ENCODE measurements at places on chromosomes 16 and 17. TPM values are rescaled to one million over a fixed set of nuclear protein-coding genes. Genes with fewer than 3 reads are reported as not detected.

DNA sequence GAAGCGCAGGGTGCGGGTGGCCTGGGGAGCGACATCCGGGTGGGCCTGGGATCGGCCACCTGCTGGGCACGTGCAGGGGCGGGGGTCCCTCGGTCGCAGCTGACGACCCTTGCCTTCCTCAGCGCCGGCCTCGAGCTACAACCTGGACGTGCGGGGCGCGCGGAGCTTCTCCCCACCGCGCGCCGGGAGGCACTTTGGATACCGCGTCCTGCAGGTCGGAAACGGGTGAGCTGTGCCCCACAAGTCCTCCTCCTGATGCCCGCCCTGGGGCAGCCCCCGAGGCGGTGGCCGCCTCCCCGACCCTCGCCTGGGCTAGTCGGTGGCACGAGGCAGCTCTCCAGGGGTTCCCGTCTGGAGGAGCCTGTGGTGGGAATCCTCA lies 1.5 kb downstream of the ITGAL start:
- no peak for DNase-seq

DNA sequence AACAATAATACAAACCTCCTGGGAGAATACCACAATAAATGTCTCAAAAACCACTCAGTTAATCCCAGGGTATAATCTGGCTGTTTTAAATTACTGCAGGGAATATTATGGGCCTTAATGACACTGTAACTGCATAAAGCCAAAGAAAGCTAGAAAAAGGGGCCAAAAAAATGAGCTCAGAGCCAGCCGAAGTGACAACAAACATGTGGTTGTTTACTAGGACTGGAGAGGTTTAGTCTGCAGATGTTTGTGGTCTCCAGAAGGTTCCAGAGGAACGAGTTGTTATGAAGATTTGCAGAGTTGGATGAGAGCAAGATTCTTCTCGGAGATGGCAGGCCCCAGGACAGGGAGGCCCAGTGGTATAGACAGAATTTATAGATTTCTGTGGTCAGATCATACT lies 97.1 kb upstream of the AKTIP start:
- no peak for DNase-seq

- DNase-seq, result no peak
Observed at GRCh38 chr17:43118679-43119615, 6.2 kb downstream of the BRCA1 start.

DNA sequence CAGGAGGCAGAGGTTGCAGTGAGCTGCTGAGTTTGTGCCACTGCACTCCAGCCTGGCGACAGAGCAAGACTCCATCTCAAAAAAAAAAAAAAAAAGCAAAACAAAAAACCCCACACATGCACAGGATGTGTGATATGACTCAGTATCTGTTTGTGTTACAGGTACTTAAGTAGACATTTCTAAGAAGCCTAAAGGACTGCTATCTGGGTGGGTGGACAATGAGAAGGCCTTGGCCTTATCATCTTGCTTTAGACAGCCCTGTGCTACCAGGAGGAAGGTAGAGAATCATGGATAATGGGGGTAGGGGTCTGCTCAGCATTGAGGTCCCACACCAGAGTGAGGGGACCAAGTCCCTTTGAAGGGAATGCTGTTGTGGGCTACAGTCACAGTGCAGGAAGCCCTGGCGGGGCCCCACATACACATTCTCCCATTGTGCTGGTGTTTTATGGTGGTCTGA lies 26.7 kb downstream of the PLD6 start:
- no peak for DNase-seq

DNA sequence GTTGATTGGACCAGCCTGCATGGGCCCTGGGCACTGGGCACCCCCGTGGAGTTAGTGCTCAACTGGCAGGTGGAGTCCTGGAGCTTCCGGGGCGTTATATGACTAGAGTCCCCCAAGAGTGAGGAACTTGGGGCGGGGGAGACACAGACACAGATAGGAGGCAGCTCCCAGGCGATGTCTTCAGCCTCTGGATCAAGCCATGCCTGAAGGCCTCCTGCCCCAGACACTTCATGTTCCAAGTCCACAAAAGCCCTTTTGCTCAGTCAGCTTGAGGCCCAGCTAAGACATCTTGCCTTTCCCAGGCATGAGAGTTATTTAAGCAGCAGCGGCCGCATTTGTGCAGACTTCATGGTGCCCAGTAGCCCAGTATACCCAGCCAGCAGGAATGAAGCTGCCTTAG lies 136.6 kb upstream of the CIBAR2 start:
- no peak for DNase-seq

DNA sequence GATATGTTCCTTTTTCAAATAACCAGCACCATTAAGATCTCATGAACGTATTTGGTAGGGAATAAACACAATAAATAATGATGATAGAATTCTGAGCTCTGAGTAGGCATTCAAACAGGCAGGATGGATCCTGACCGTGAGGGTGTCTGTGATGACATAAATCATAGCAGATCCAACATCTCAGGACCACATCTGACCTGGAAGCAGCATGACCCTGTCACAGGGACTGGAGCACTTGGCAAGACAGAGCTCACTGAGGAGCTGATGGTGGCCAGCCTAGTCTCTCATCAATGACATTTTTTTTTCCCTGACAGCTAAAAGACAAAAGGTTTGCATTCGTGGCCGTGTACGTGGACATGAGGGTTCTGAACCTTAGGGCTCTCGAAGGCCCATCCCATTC lies 337.5 kb downstream of the NPIPA8 start:
- no peak for DNase-seq

GRCh38 chr17:42279776-42280630 lies 3.8 kb upstream of the STAT5B start:
- no peak for DNase-seq

DNA sequence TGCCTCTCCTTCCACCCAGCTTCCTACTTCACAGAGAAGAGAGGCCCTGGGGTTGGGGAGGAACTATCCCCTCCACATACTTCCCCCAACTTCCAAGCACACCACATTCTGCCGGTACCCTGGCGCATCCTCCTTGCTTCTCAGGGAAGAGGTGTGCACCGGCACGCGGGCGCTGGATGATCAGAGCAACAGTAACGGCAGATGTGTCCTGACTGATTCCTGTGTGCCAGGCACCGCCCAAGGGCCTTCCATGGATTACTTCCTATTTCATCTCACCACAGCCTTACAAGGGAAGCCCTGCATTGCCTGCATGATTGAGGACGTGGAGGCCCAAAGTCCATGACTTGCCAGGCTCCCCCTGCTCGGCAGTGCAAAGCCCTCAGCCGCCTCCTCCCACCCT lies 21.1 kb upstream of the MLKL start:
- no peak for DNase-seq

DNA sequence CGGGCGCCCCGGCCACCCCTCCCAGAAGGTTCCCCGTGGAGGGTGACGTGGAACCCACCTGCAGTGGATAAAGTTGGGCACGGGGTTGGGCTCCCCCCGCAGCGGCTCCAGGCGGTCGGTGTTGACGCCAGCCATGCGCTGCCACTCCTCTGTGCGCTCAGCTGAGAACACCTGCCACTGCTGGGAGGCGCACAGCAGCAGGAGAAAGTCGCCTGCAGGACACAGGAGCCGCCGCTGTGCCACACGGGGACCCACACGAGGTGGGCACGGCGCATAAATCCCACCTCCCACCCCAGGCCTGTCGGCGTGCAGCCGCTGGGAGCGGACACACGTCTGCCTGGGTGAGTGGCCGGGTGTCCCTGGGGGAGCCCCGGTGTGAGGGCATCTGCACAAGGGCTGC lies 20.7 kb downstream of the CTU2 start:
- no peak for DNase-seq

GRCh38 chr17:80963812-80964543 lies 27.7 kb upstream of the CHMP6 start:
- no peak for DNase-seq

DNA sequence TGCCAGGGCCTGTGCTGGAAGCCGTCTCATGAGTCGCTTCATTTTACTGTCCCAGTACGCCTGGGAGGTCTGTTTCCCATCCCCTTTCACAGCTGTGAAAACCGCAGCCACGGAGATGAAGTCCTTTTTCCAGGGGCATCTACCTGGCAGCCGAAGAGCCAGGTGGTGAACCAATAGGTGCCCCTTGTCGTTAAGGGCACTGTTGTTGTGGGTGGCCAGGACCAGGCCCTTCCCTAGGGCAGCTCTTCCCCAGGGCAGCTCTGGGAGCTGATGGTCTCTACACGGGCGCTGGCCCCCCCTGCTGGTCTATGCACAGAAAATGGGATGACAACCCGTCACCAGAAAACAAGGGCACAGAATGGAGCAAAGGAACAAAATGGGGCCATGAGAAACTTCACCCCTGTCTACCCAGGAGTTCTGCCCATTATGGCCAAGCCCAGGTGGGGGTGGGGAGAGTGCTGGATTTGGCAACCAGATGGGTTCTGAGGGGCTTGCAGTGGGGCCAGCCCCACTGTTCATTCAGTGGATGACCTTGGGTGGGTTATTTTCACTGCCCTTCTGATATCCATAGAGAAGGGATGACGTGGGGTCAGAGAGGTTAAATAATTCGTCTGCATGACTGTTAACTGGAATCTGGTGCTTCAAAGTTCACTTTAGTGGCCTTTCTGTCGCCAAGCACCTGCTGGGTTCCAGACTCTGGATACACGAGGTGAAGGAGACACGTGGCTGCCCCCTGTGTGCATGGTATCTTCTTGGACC lies 11.5 kb downstream of the RMI2 start:
- peak; percentile 46 for DNase-seq

DNA sequence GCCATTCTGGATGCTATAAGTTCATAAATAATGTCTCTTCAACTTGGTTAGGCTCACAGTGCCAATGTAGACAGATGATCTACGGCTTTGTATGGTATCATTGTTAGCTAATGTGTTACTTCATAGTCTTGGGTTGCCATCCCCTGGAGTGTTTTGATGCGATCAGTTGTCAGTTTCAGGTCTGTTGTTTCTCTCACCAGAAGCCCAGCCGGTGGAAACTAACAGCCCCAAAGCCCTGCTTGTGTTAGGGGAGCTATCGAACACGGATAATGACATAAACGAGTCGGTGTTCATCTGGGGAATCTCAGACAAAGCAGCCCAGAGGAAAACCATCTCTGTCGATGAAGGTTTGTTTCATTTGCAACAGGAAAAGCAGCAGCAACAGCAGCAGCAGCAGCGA lies 107.4 kb upstream of the ANKFN1 start:
- no peak for DNase-seq

DNA sequence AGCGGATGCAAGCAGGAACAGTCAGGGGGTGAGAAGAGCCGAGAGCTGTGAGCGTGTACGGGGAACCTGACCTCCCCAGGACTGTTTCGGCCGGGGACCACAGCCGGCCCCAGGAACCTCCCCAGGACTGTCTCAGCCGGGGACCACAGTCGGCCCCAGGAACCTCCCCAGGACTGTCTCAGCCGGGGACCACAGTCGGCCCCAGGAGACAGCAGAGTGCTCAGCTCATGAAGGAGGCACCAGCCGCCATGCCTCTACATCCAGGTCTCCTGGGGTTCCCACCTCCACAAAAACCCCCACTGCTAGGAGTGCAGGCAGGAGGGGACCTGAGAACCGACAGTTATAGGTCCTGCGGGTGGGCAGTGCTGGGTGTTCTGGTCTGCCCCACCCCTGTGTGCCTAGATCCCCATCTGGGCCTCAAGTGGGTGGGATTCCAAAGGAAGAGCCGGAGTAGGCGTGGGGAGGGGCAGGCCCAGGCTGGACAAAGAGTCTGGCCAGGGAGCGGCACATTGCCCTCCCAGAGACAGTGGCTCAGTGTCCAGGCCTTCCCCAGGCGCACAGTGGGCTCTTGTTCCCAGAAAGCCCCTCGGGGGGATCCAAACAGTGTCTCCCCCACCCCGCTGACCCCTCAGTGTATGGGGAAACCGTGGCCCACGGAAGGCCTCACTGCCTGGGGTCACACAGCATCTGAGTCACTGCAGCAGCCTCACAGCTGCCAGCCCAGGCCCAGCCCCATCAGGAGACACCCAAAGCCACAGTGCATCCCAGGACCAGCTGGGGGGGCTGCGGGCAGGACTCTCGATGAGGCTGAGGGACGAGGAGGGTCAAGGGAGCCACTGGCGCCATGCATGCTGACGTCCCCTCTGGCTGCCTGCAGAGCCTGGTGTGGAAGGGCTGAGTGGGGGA lies 4.3 kb downstream of the RHBDF1 start:
- DNase-seq, result no peak

- no peak for DNase-seq
Observed at GRCh38 chr16:67555795-67556212, 6.5 kb upstream of the CTCF start.

DNA sequence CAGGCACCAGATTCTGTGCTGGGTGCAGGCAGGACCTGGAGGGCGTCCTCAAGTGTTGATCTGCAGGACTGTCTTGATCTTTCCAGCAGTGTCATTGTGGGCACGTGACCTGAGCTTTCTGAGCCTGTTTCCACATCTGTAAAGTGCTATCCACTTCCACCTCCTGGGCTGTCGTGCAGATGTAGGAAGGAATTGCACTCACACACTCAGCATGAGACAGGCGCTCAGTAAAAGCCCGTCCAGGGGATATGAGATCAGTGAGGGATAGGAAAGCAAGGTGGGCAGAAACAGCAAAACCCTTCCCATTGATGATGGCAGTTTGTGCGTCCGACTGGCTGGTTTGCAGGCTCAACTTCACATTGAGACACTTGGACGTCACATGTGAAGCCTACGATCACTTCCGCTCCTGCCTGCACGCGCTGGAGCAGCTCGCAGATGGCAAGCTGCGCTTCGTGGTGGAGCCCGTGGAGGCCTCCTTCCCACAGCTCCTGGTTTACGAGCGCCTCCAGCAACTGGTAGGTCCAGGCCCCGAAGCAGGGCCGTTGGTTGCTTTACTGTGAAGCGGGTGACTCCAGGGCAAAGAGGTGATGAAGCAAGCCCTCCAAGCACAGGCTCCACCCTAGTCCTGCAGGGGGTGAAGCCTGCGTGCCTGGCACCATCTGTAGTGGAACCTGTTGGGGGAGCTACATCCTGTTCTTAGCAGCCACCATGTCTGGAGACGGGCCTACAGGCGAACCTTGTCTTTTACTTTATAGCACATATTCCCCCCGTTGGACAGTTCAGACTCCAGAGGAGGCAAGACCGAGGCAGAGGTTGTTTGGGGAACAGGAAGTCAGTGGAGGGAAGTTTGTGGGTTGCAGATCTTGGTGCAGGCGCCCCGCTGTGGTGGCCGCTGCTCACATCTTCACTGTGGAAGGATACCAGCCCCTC lies 23.0 kb downstream of the METTL22 start:
- DNase-seq, result no peak

GRCh38 chr16:3073448-3073847 lies 8.0 kb downstream of the IL32 start:
- no peak for DNase-seq

DNA sequence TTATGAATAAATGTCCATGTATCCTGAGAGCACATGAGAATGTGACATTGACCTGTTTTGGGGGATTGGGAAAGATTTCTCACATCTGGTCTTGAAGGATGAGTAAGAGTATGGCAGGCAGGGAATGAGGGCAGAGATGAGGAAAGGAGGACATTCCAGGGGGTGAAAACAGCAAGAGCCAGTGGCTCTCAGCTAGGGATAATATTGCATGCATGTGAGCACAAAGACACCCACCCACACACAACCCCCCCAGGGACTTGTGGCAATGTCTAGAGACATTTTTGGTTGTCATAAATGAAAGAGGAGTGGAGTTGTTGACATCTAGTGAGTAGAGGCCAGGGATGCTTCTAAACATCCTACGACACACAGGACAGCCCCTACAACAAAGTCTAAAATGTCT lies 6.0 kb downstream of the MYO1D start:
- DNase-seq, result no peak

Gene CES4A
- total RNA-seq, result 7.1 TPM

Gene CDH3
- total RNA-seq, result not detected

Gene ADORA2B
- total RNA-seq, result not detected

Gene FBXL16
- total RNA-seq, result 0.75 TPM

Gene GDPD3
- 4.9 TPM for total RNA-seq

Gene BTBD17
- not detected for total RNA-seq

Gene TMEM208
- 41.3 TPM for total RNA-seq

Gene DNASE1L2
- 1.2 TPM for total RNA-seq

Gene RNF135
- total RNA-seq, result 16.7 TPM

Gene MTMR4
- total RNA-seq, result 112 TPM
